Stomach (tissue), 19 donors: ENCODE measurements at places on chromosomes 12 and 14. TPM values are rescaled to one million over a fixed set of nuclear protein-coding genes. Genes with fewer than 3 reads are reported as not detected.
A peak's percentile ranks its signal among the peaks of the same experiment; 100 is the strongest.

Gene MRPL51
- 43.2 TPM for total RNA-seq

DNA sequence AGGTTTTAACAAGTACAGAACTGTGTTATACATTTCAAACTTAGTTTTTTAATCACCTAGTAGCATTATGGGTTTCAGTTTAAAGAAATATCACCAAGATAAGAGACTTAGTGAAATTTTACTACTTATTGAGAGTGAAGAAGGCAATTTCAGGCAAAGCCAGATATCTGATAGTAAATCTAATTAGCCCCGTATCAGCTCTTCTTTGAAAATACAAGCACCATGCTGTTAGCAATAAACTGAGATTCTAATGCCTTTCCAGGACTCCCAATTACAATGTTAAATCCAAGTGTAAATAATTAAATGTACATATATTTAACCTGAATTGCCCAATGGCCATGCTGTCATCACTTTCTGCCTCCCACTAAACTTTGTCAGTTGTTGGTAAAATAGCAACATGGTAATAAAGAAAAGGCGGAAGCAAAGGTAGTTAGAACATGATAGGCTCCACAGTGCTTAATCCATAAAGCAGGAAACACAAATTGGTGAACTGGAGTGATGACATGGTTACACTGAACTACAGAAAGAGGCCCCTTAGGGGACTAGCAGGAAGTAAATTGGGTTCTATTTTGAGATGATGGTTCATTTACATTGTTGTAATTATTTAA, 646.1 kb downstream of the C12orf50 start:
- H3K36me3 ChIP-seq: no peaks in the 10 kb centered on the region
- no peaks in the 10 kb centered on the region for H3K4me1 ChIP-seq
- DNase-seq: peak; percentile 10
- no peaks in the 10 kb centered on the region for H3K27me3 ChIP-seq
- no peak overlapping the region for H3K4me3 ChIP-seq

- H3K36me3 ChIP-seq: no peaks in the 10 kb centered on the region
- DNase-seq: no peak
- no peaks in the 10 kb centered on the region for H3K27me3 ChIP-seq
- H3K4me1 ChIP-seq: peaks cover 7% of the 10 kb centered on the region
- no peak overlapping the region for H3K27ac ChIP-seq
- no peak overlapping the region for H3K4me3 ChIP-seq
Observed at GRCh38 chr14:99630202-99630601, 14.7 kb upstream of the HHIPL1 start.

- no peaks in the 10 kb centered on the region for H3K27me3 ChIP-seq
- H3K27ac ChIP-seq: no peak overlapping the region
- no peak for DNase-seq
- H3K4me3 ChIP-seq: no peak overlapping the region
- no peaks in the 10 kb centered on the region for H3K36me3 ChIP-seq
Observed at GRCh38 chr12:81245907-81246570, 168.2 kb downstream of the ACSS3 start.

DNA sequence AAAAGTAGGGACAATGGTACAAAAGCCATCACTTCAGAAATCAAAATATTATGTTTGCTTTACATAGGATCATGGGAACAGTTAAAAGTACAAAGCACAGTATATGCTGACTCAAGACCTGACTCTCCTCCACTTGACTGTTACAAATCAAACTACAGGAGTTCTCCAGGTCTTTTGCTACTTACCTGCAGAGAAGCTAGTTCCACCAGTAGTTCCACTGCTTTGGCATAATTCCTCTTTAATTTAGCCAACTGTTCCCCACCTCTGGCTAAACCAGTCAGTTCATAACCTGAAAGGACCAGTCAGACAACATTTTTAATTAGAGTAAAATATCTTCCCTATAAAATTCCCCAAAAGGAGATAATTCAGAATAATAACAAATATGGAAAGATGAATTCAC, 14.0 kb downstream of the ATP6V1D start:
- H3K27me3 ChIP-seq: no peaks in the 10 kb centered on the region
- no peak overlapping the region for H3K4me3 ChIP-seq
- peaks cover 46% of the 10 kb centered on the region for H3K36me3 ChIP-seq
- no peak for DNase-seq
- H3K27ac ChIP-seq: no peak overlapping the region

- peaks cover 26% of the 10 kb centered on the region for H3K4me1 ChIP-seq
- no peak for DNase-seq
- H3K27ac ChIP-seq: no peak overlapping the region
- no peak overlapping the region for H3K4me3 ChIP-seq
Observed at GRCh38 chr12:89501793-89502192, 22.8 kb downstream of the GALNT4 start.

GRCh38 chr12:3746758-3747157, 6.2 kb downstream of the CRACR2A start:
- no peaks in the 10 kb centered on the region for H3K27me3 ChIP-seq
- no peaks in the 10 kb centered on the region for H3K36me3 ChIP-seq
- no peak for DNase-seq
- no peak overlapping the region for H3K4me3 ChIP-seq

GRCh38 chr12:12682284-12682683, 13.7 kb downstream of the GPR19 start:
- H3K4me3 ChIP-seq: no peak overlapping the region
- peaks cover 6% of the 10 kb centered on the region for H3K27me3 ChIP-seq

GRCh38 chr12:48780381-48781025, 8.4 kb downstream of the ADCY6 start:
- H3K4me3 ChIP-seq: no peak overlapping the region
- no peak for DNase-seq
- H3K27ac ChIP-seq: peak overlapping the region; percentile 68
- peaks cover 38% of the 10 kb centered on the region for H3K36me3 ChIP-seq
- H3K27me3 ChIP-seq: no peaks in the 10 kb centered on the region
- H3K4me1 ChIP-seq: peaks cover 42% of the 10 kb centered on the region

Gene PSME1
- 129 TPM for total RNA-seq

DNA sequence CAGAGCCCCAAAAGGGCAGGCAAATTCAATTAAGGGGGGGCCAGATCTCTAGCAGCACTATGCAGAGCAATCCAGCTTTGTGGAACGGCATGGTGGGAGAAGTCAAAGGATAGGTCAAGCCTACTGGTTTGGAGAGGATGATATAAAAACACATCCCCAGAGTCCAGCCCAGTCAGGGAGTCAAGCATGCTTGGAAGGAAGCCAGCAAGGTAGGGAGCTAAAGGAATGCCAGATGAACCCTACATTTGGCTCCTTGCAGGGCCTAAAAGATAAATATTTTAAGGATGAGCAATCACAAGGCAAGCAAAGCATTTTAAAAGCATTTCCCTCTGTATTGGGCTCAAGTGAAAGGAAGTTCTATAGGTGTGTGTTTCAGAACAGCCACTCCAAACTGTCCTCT, 21.4 kb downstream of the KCTD10 start:
- H3K4me1 ChIP-seq: peaks cover 15% of the 10 kb centered on the region
- H3K27ac ChIP-seq: no peak overlapping the region
- no peak overlapping the region for H3K4me3 ChIP-seq
- H3K36me3 ChIP-seq: peaks cover 89% of the 10 kb centered on the region
- no peak for DNase-seq
